ENCODE measurements at places on chromosomes 1 and 21.

- DNase-seq: no peak
Measured at GRCh38 chr1:180130651-180131050, 24.0 kb upstream of the QSOX1 start.

DNA sequence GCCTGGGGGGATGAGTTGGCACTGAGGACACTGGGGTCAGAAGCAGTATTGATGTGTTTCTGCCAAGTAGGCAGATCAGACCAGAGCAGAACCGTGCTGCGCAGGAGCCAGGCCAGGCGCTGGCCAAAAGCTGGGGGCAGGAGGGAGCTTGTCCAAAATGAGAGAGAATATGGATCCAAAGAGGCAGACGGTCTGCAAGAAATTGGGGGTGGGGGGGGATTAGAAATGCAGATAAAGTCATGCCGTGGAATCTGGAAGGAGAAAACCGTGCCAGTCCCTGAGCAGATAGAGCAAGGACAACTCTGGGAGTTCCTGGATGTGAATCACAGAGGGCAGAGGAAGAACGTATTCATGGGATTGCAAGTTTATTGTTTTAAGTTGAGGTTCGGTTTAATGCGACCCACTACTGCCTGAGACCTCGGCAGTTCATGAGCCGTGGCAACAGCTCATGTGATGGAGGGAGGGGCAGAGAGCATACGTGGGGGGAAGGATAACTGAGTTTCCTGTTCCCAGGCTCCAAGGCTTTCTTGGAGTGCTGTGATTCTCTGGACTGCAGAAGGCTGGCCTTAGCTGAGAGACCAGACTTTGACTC lies 224.0 kb downstream of the FGGY start:
- no peak for DNase-seq

- DNase-seq: no peak
Measured at GRCh38 chr1:96488777-96489176, 232.8 kb upstream of the PTBP2 start.

DNA sequence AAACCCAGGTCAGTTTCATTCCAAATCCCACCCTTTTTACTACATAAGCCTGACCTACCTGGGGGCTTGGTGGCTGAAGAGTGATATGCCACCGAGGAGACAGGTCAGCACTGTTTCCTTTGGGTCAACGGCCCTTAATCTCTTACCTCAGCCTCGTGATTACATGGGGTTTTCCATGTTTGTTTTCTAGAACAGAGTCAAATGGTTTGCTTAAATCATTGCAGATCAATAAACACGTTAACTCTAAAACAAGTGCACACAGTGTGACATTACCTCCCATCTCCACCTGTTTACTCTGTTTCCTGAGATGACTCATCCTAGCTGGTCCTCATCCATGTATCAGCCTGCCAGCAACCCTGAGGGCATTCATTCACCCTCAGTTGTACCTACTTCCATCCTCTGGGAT lies 40.8 kb upstream of the TP53BP2 start:
- no peak for DNase-seq

- no peak for DNase-seq
Measured at GRCh38 chr1:2127187-2128145, 67.1 kb downstream of the FAAP20 start.

GRCh38 chr1:167999877-168000276 lies 63.0 kb upstream of the MPC2 start:
- DNase-seq: no peak

DNA sequence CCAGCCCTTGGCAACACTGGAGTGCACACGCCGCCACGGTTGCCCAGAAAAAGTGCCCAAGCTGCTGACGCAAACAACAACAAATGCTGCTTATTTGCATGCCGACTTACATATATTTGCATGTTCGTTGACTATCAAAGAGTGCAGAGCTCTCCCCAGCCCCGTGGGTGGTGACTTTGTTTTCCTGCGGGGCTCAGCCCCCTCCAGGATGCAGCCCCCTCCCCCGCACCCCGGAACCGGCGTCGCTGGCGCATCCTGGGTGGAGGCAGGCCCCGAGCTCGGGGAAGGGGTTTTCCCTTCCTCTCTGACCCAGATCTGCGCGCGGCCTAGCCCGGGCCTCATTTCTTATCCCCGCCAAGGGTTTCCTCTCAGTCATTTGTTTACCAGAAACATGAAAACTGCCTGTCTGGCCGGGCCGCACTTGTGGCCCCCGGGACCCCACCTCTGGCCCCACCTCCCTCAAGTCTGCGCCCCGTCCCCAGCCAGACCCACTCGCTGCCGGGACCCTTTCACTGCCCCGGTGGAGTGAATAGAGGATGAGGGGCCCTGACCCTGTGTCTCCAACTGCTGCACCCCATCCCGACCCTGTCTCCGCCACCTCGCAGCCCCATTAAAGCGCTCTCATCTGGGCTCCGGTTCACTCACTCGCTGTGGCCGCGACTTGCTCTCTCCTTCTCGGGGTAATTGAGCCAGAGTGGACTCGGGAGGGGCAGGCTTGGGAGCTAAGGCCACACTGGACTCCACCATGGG lies 5.5 kb downstream of the TNFRSF25 start:
- no peak for DNase-seq

- no peak for DNase-seq
Measured at GRCh38 chr1:229710746-229711145, 84.7 kb downstream of the URB2 start.

Measured in bone marrow (tissue), 2 donors.